Thyroid gland (tissue), 4 donors: ENCODE measurements at places on chromosomes 1 and 21. TPM values are rescaled to one million over a fixed set of nuclear protein-coding genes. Genes with fewer than 3 reads are reported as not detected.

Gene MARK1
- 16.0 TPM for total RNA-seq

Gene KRTAP13-2
- total RNA-seq: not detected

Gene MAN1C1
- 29.3 TPM for total RNA-seq

Gene VHLL
- not detected for total RNA-seq

Gene ICOSLG
- 1.7 TPM for total RNA-seq

Gene ACTN2
- not detected for total RNA-seq

Gene PLD5
- total RNA-seq: 0.33 TPM

Gene SH2D5
- 1.4 TPM for total RNA-seq

Gene IL10
- total RNA-seq: 2.3 TPM

Gene TSPAN1
- 61.2 TPM for total RNA-seq

Gene SPRR2A
- total RNA-seq: not detected

Gene UTS2
- total RNA-seq: not detected

Gene KRTAP12-2
- not detected for total RNA-seq

- peak; percentile 53 for DNase-seq
These were observed 3.5 kb upstream of the NBL1 start for GRCh38 chr1:19640363-19641316.

GRCh38 chr1:246573491-246573890, 7.2 kb downstream of the CNST start:
- no peak for DNase-seq

- no peak for DNase-seq
These were observed 15.3 kb downstream of the NAV1 start for GRCh38 chr1:201554190-201554600.

DNA sequence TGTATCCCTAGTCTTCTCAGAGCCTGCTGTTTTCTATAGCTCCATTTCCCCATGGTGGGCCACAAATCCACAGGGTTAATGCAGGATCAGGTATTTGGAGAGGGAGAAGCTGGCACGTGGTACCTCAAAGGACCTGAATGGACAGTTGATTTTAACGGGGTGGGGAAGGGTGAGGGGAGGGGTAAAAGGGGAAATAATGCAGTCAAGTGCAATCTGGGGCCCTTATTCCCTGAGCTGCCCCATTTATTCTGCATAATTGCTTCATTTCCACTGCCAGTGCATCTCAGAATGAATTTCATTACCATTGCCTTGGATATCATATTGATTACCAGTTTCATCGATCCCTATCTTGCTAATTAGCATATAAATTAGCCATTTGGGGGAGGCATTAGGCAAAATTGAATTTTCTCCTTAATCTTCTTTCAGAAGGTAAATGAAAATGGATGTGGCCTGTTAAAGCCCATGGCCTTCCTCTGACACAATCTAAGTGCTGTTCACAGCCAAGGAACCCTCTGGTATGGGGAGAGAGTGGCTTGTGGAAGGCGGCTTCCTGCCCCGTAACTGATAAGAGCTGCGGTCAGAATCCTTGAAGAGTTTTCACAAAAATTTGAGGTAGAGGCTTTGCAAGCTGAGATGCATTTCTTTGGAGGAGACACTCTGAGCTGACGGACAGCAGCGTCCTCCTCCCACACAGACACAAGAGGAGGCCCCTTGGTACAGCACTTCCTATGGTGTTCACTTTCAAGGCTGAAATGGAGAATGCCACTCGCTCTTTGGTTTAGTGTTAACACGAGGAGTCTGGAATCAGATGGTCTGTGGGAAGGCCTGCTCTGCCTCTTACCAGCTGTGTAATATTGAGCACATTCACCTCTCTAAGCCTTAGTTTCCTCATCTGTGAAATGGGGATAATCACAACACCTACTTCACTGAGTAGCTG, 34.4 kb downstream of the PHC2 start:
- DNase-seq: no peak

GRCh38 chr1:241998412-241998921, 431 bp downstream of the MAP1LC3C start:
- DNase-seq: peak; percentile 69

DNA sequence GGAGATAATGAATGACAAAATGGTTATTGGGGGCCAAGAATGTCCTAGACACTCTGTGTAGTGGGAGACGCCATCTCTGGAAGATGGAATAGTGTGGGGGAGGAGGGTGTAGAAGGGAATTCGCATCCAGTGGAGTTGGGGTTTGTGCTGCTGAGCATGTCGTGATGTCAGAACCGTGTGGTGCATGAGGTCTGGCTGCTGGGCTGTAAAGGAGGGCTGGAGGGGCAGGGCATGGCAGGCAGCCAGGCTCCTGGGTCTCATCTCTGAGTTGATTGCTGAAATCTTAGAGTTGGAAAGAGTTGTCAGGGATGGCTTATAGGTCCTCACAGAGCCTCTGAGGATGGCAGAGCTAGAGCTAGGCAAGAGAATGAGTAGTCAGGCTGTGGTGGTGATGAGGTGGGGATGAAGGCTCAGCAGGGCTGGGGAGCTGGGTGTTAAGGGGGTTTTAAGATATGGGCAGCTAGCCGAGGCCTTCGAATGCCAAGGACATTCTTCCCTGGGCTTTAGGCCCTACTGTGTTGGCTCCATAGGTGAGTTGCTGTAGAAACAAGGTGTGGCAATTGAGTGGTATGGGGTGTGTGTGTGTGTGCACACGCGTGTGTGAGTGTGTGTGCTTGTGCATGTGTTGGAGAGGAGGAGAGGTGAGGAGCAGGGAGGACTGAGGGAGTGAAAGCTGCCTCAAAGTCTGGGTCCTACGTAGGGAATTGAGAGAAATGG, 1.9 kb downstream of the PPFIA4 start:
- no peak for DNase-seq

DNA sequence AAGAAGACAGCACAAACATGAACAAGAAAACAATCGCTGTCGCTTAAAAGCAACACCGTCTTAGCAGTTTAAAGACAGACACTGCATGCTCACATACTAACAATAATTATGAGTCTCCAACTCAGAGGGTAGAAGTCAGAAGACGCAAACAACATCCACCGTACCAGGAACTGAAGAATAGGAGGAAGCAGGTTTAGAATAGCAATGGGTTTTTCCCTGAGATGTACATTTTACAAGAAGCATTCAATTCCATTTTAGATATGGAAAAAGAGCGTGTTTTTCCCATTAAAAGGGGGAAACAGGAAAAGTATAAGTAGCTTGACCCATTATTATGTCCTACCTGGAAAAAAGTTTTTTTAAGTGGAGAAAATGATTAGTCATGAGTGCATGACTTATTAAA, 34.5 kb upstream of the KCNE1 start:
- no peak for DNase-seq

- DNase-seq: no peak
These were observed 30.4 kb upstream of the LBR start for GRCh38 chr1:225458222-225458631.

DNA sequence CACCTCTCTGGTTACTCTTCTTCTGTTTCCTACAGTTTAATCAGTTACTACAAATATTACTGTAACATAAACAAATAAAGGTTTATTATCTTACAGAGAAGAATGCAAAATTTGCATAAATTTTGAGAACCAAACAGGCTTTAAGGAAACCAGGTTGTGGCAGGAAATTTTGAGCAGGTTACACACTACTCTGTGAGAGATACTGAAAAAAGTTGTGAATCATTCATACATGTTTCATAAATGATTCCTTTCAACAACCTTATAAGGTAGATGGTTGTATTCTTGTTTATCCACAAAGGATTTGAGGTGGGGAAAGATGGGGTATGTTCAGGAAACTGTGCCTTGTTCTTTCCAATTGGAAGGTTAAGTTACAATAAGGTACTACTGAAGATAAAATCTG, 58.6 kb downstream of the MAST2 start:
- no peak for DNase-seq

- no peak for DNase-seq
These were observed 11.3 kb downstream of the NBPF3 start for GRCh38 chr1:21451212-21451611.

GRCh38 chr21:33109574-33110339, 39.8 kb downstream of the OLIG1 start:
- no peak for DNase-seq

DNA sequence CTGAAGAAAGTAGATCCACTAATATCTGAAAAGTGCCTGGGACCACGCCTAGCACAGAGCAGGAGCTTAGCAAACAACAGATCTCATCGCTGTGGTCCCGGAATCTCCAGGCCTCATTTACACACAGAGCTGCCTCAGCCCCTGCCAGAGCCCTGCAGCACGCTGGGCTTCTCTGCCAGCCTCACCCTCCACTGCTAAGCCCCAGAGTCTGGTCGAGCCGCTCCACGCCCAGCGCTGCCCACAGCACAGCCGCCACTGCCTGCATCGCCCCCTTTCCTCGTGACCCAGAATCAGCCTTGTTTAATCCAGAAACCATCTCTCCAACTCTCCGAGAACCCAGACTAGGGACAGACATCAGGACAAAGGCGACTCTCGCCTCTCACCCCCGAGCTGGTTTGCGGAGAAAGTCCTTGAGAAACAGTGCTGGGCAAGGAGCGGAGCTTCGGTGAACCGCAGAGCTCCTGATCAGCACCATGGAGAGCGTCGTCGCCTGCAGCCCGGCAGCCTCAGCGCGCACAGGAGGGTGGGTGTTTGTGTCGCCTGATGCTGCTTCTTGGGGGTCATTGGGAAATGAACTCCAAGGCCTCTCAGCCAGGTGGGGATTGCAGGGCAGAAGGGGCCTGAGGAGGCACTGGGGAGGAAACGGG, 145.1 kb downstream of the NPHP4 start:
- no peak for DNase-seq
